ENCODE measurements at places on chromosomes 11 and 22. TPM values are rescaled to one million over a fixed set of nuclear protein-coding genes. Genes with fewer than 3 reads are reported as not detected.

The TREH gene
- total RNA-seq, result not detected

The ACP2 gene
- 25.2 TPM for total RNA-seq

The DTX4 gene
- total RNA-seq, result 4.8 TPM

The DKK3 gene
- total RNA-seq, result 11.1 TPM

The SAA4 gene
- not detected for total RNA-seq

The PLAAT5 gene
- not detected for total RNA-seq

The APOL1 gene
- total RNA-seq, result 9.3 TPM

The PGGHG gene
- 7.1 TPM for total RNA-seq

The TALDO1 gene
- total RNA-seq, result 423 TPM

The MIEF1 gene
- 25.9 TPM for total RNA-seq

The TRIM48 gene
- total RNA-seq, result not detected

The CDC45 gene
- total RNA-seq, result 25.9 TPM

The OR10G7 gene
- not detected for total RNA-seq

The ADM gene
- total RNA-seq, result 119 TPM

The KRTAP5-8 gene
- not detected for total RNA-seq
